Body of pancreas (tissue), 4 donors: ENCODE measurements at places on chromosomes 13 and 19. TPM values are rescaled to one million over a fixed set of nuclear protein-coding genes. Genes with fewer than 3 reads are reported as not detected.

- no peaks in the 10 kb centered on the region for H3K4me1 ChIP-seq
- no peaks in the 10 kb centered on the region for H3K36me3 ChIP-seq
- no peaks in the 10 kb centered on the region for H3K27me3 ChIP-seq
- no peak overlapping the region for H3K4me3 ChIP-seq
Observed at GRCh38 chr19:53612762-53613526, 18.9 kb upstream of the DPRX start.

GRCh38 chr13:51815848-51816247 is 11.9 kb upstream of the DHRS12 start:
- peak; percentile 62 for DNase-seq
- H3K27ac ChIP-seq = no peak overlapping the region
- no peaks in the 10 kb centered on the region for H3K27me3 ChIP-seq
- peaks cover 15% of the 10 kb centered on the region for H3K4me1 ChIP-seq
- H3K36me3 ChIP-seq = no peaks in the 10 kb centered on the region
- H3K4me3 ChIP-seq = no peak overlapping the region

DNA sequence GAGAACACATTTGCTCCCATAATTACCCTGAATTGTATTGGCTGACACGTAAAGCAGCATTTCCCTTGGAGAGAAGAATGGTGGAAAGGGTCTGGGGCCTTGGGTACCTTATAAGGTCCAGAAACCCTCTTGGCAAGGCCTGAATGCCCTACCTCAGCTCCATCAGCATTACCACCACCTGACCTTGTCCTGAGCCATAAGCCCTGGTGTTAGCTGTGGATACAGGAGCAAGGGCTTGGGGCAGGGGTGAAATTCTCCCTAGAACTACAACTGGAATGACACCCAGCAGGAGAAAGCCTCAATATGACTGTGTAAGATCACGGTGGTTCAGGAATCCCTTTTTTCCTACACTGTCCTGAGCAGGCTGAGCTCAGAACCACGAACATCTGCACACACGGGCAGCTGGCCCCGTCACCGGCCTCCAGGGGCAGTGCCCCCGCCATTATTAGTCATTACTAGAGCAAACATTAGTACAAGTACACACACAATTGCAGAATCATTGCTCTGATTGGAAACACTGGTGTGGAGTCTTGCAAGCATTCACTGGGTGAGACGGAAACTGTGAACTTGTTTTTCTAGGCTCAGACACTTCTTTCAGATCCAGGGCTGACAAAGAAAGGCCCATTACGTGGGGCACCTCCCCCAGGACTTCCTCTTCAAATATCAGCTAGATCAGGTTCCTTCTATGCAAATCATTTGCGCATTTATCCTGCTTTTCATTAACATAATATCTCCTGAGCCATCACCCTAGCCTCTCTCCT is 26.8 kb upstream of the MTIF3 start:
- peak; percentile 47 for DNase-seq
- no peaks in the 10 kb centered on the region for H3K4me1 ChIP-seq
- no peaks in the 10 kb centered on the region for H3K27me3 ChIP-seq

- no peak overlapping the region for H3K4me3 ChIP-seq
- no peak for DNase-seq
- H3K36me3 ChIP-seq = no peaks in the 10 kb centered on the region
- peak overlapping the region; percentile 99 for H3K27ac ChIP-seq
Observed at GRCh38 chr19:46863818-46864629, 3.2 kb downstream of the ARHGAP35 start.

DNA sequence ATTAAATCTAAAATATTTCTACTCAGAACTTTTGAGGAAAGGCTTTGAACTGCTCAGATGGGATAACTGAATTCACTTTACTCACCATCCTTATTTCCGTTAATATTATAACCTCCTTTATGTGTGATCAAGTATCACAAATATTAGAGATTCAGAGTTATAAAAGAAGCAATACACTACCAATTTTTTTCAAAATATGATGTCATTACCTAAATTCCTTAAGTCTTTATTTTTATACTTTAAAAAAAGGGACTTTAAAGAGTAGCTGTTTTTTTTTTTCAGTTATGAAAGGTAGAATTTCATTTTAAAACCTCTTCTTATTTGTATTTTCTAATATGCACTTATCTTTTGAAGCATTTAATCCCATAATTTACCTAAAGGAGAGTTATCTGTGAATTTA is 239.5 kb downstream of the DIAPH3 start:
- no peak overlapping the region for H3K4me3 ChIP-seq
- DNase-seq = no peak
- H3K36me3 ChIP-seq = no peaks in the 10 kb centered on the region
- H3K4me1 ChIP-seq = no peaks in the 10 kb centered on the region
- H3K27me3 ChIP-seq = no peaks in the 10 kb centered on the region
- H3K27ac ChIP-seq = no peak overlapping the region

DNA sequence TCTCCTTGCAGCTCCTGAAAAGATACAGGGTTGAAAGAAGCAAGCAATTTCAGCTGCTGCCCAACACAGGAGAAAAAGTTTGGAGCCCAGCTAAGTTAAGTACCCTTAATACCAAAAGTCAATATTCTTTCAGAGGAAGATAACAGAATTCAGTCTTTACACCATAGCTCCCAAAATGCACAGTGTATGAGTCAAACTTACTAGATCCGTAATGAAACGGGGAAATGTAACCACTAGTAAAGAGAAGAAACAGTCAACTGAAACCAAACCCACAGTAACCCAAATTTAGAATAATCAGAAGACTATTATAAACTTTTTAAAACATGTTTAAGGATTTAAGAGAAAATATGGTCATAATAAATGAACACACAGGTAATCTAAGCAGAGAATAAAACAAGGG is 45.2 kb downstream of the SUCLA2 start:
- no peak overlapping the region for H3K27ac ChIP-seq
- H3K36me3 ChIP-seq = no peaks in the 10 kb centered on the region
- no peaks in the 10 kb centered on the region for H3K4me1 ChIP-seq
- H3K4me3 ChIP-seq = no peak overlapping the region

GRCh38 chr13:27425918-27426630 is 1.7 kb downstream of the GTF3A start:
- H3K36me3 ChIP-seq = no peaks in the 10 kb centered on the region
- DNase-seq = peak; percentile 74
- no peak overlapping the region for H3K4me3 ChIP-seq
- H3K4me1 ChIP-seq = peaks cover 38% of the 10 kb centered on the region
- H3K27ac ChIP-seq = peak overlapping the region; percentile 95
- H3K27me3 ChIP-seq = no peaks in the 10 kb centered on the region

DNA sequence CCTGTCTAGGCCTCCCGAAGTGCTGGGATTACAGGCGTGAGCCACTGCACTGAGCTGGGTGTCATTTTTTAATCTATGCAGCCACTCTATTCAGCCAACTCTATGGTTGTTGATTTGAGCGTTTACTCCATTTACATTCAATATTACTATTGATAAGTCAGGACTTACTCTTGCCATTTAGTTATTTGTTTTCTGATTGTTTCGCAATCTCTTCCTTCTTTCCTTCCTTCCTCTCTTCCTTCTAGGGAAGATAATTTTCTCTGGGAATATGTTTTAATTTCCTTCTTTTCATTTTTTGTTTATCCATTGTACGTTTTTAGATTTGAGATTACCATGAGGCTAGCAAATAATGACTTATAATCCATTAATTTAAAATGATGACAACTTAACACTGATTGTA is 2056.0 kb downstream of the OLFM4 start:
- no peaks in the 10 kb centered on the region for H3K36me3 ChIP-seq
- H3K4me3 ChIP-seq = no peak overlapping the region
- no peak overlapping the region for H3K27ac ChIP-seq
- H3K4me1 ChIP-seq = no peaks in the 10 kb centered on the region
- H3K27me3 ChIP-seq = no peaks in the 10 kb centered on the region

DNA sequence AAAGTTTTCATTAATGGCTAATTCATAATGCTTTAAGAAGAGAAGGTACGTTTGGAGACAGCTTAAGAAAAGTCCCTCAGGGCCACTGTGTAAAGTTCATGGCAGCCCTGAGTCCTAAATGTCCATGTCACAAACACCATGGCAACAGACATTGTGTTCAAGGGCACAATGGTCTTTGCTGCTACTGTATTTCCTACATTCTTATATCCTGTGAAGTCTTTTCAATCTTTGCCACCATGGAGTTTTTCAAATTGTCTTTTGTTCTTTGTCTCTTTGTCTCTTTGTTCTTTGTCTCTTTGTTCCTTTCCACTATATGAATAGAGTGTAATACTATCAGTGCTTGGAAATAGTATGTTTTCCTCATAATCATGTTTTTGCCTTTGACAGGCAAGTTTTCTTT is 178.8 kb downstream of the VWA8 start:
- no peak overlapping the region for H3K27ac ChIP-seq
- no peaks in the 10 kb centered on the region for H3K27me3 ChIP-seq
- peaks cover 8% of the 10 kb centered on the region for H3K4me1 ChIP-seq
- H3K36me3 ChIP-seq = no peaks in the 10 kb centered on the region
- H3K4me3 ChIP-seq = no peak overlapping the region

DNA sequence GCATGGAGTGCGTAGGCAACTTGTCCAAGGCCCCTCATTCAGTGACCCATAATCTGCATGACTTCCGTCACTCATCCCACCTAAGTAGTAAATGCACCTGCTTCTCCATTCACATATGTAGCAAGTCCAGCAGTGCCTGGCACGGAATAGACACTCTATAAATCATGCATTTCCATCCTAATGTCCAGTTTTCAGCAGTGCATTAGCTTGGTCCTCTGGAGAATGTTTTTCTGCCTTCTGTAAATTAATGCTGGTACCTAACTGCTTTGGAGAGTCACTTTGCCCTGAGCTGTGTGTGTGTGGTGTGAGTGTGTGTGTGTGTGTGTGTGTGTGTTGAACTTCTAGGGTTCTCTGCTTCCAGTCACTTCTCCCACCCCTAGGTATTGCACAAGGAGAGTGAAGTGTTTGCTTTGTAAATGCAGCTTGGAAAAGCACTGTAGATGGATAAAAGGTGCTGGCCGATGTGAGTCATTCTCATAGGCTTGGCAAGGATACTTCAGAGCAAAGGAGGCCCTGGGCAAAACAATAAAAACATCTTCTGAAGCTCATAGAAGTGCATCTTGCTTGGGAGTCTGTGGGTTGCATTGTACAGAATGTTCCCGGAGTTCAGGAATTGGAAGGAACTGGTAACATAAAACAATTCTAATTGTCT is 181.8 kb downstream of the KATNAL1 start:
- no peaks in the 10 kb centered on the region for H3K4me1 ChIP-seq
- no peak overlapping the region for H3K27ac ChIP-seq
- H3K4me3 ChIP-seq = no peak overlapping the region
- no peaks in the 10 kb centered on the region for H3K27me3 ChIP-seq

- H3K27me3 ChIP-seq = no peaks in the 10 kb centered on the region
- H3K27ac ChIP-seq = peak overlapping the region; percentile 55
- peaks cover 21% of the 10 kb centered on the region for H3K4me1 ChIP-seq
- DNase-seq = peak; percentile 8
- peaks cover 3% of the 10 kb centered on the region for H3K36me3 ChIP-seq
Observed at GRCh38 chr19:46924874-46925547, 64.2 kb downstream of the ARHGAP35 start.

DNA sequence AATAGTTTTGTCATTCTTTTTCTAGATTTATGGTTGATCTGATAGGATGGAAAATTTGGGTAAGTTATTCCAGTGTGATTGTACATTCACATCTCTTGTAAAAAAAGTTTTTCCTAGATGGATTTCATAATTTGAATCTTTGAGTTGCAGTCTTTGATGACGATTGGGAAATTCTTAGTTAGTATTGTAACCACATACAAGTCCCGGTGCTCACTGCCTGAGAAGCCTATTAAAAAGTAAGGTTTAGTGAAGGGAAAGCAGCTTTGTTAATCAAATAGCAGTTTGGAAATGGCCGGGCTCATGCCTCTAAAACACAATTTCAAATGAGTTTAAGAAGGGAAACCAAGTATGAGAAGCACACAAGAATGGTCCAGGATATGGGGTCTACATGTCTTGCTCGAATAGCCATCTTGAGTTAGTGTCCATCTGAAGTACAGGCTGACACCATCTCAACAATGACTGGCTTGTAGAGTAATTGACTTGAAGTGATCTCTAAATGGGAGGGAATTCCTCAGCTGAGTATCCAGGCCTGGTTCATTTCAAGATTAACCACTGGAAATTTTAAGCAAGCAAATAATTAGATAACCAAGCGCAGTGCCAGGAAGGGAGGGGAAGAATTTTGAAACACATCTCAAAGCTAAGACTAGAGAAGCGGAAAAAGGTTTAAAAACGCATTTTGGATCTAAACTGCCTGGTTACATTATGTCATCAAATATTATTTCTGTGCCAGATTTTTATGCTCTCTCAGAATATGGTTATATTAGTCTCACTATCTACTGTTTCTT is 1145.6 kb upstream of the MIR17HG start:
- no peak overlapping the region for H3K4me3 ChIP-seq
- H3K4me1 ChIP-seq = no peaks in the 10 kb centered on the region
- no peak overlapping the region for H3K27ac ChIP-seq
- no peak for DNase-seq
- no peaks in the 10 kb centered on the region for H3K27me3 ChIP-seq

DNA sequence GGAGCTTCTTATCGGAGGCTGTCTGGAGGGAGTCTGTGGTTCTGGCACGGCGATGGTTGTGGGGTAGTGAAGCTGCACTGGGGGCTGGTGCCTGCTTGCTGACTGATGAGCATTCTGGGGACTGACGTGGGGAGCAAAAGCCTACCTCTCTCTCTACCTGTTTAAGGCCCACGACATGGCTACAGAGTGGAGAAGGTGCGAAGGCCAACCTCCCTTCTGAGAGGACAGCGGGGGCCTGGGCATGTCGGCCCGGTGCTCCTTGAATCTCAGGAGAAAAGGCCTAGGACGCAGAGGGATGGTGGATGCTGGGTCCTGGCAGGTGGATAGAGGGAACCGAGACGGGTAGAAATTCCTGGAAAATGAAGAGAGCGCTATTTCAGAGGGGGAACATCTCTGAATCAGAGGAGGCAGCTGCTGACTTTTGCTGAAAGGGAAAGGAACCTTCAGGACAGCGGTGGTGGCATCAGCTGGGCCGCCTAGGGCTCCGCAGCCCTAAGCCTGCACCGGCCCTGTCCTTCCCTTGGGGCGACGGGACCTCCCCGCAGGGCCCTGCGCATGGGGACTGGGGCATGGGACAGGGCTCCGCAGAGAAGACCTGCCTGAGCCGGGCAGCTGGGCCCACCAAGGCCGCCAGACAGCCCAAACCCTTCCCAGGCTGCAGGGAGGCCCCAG is 35.0 kb upstream of the MEDAG start:
- DNase-seq = no peak
- H3K27me3 ChIP-seq = no peaks in the 10 kb centered on the region
- peaks cover 7% of the 10 kb centered on the region for H3K4me1 ChIP-seq
- no peak overlapping the region for H3K27ac ChIP-seq
- no peak overlapping the region for H3K4me3 ChIP-seq
- no peaks in the 10 kb centered on the region for H3K36me3 ChIP-seq

Gene APLP1
- 40.9 TPM for total RNA-seq

Gene C19orf38
- total RNA-seq = not detected

Gene ZNF490
- total RNA-seq = 2.0 TPM

Gene DHRS12
- total RNA-seq = 38.7 TPM

Gene CEACAM1
- 1.8 TPM for total RNA-seq
